ENCODE measurements at places on chromosomes 16 and 17.

DNA sequence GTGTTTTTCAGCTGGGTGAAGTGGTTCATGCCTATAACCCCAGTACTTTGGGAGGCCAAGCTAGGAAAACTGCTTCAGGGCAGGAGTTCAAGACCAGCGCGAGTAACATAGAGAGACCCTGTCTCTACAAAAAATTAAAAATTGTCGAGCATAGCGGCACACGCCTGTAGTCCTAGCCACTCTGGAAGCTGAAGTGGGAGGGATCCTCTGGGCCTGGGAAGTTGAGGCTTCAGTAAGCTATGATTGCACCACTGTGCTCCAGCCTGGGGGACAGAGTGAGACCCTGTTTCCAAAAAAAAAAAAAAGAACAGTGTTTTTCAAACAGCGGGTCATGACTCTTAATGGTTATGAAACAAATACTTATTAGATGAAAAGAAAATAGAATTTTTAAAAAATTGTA, 2.3 kb upstream of the CYTH1 start:
- no peaks in the 10 kb centered on the region for H3K36me3 ChIP-seq
- H3K4me1 ChIP-seq, result peaks cover 14% of the 10 kb centered on the region
- no peak overlapping the region for H3K27ac ChIP-seq
- H3K4me3 ChIP-seq, result no peak overlapping the region

GRCh38 chr17:35432176-35433074, at the start of gene SLFN12:
Gene SLFN12 (minus strand): TSS chr17:35432500. CDS start chr17:35423028, 9,472 bp downstream.
- H3K36me3 ChIP-seq, result no peaks in the 10 kb centered on the region
- no peak within 1 kb of the TSS for H3K4me3 ChIP-seq

GRCh38 chr17:76407509-76407908, 23.1 kb downstream of the SPHK1 start:
- H3K4me3 ChIP-seq, result no peak overlapping the region
- no peaks in the 10 kb centered on the region for H3K4me1 ChIP-seq
- H3K27me3 ChIP-seq, result no peaks in the 10 kb centered on the region
- DNase-seq, result no peak
- H3K36me3 ChIP-seq, result peaks cover 24% of the 10 kb centered on the region
- H3K27ac ChIP-seq, result no peak overlapping the region

DNA sequence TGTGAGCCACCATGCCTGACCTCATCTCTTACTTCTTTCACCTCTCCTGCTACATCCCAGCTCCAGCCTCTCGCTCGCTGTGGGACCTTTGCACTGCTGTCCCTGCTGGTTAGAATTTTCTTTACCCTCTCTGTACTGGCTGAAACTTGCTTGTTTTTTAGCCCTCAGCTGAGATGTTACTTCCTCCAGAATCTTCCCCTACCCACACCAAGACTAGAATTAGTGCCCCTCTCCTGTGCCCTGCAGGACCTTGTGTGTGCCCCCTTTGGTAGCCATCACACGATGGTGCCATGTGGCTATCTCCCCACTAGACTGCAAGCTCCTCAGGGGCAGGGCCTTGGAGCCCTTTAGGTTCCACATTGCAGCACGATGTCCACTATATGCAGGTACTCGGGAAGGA, 84.1 kb downstream of the AIPL1 start:
- H3K4me1 ChIP-seq, result no peaks in the 10 kb centered on the region
- no peak overlapping the region for H3K27ac ChIP-seq
- no peak overlapping the region for H3K4me3 ChIP-seq
- no peaks in the 10 kb centered on the region for H3K36me3 ChIP-seq
- H3K27me3 ChIP-seq, result no peaks in the 10 kb centered on the region

DNA sequence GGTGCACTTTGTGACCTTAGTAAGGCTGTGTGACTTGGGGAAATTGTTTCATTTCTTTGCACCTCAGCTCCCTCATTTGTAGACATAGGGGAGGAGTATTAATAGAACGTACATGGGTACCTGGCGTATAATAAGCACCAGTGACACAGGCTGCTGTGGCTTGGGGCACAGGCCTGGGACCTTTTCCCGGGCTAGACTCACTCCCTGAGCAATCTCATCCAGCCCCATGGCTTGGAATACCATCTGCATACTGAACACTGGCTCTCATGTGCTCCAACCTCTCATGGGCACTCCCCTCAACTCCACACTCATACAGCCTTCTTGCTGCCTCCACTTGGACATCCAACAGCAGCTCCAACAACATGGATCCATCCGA, 41.0 kb upstream of the MRPS23 start:
- no peaks in the 10 kb centered on the region for H3K36me3 ChIP-seq
- no peaks in the 10 kb centered on the region for H3K27me3 ChIP-seq
- H3K4me3 ChIP-seq, result no peak overlapping the region
- no peak for DNase-seq

DNA sequence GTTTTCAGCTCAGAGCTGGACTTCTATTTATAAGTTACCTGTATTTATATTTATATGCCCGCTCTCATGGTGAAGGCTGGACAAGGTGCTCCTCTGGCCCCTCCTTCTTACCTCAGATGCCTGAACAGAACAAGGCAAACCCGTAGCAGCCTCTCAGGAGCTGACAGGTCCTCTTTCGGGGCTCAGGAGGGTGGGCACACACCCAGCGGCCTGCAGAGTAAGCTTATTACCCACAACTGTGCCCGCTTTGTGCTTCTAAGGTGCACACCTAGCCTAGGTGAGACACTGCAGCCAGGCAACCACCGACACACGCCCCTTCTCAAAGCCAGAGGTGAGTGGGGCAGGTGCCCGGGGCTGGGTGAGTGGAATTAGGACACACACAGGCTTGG, 5.3 kb downstream of the NKIRAS2 start:
- DNase-seq, result no peak
- H3K4me1 ChIP-seq, result peaks cover 16% of the 10 kb centered on the region
- no peak overlapping the region for H3K27ac ChIP-seq
- H3K4me3 ChIP-seq, result no peak overlapping the region
- H3K36me3 ChIP-seq, result no peaks in the 10 kb centered on the region

DNA sequence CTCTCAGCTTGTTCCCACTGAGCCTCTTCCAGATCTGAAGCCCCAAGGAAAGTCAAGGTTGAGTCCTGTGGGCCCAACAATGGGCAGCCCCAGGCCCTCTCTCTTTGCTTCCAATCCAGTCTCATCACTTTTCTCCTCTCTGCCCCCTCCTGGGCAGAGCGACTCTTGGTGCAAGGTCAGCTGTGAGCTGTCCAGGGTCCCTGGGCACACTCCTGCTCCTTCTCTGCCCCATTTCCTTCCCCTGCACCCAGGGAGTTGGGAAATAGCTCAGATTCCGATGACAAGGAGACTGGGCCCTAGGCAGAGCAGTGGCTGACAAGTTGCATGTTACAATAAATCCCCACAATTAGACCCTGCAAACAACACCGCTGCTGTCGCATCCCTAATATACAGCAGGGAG, 16.1 kb upstream of the CRHR1 start:
- H3K27me3 ChIP-seq, result peaks cover 92% of the 10 kb centered on the region
- peak; percentile 16 for DNase-seq
- no peak overlapping the region for H3K4me3 ChIP-seq
- no peaks in the 10 kb centered on the region for H3K4me1 ChIP-seq
- H3K27ac ChIP-seq, result no peak overlapping the region
- H3K36me3 ChIP-seq, result no peaks in the 10 kb centered on the region

DNA sequence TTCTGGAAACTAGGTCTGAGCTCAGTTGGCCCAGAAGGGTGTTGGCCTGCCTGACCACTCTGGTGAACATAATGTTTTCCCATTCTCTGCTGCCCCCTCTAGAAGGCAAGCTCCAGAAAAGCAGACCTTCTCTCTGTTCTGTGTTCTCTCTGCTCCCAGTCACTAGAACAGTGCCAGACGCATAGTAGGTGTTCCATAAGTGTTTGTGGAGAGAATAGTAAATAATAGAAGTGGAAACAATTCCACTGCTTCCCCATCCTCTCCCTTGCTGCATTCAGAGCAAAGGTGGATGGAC, 32.2 kb upstream of the ETV4 start:
- H3K27ac ChIP-seq, result peak overlapping the region; percentile 57
- no peak overlapping the region for H3K4me3 ChIP-seq
- no peaks in the 10 kb centered on the region for H3K36me3 ChIP-seq
- H3K27me3 ChIP-seq, result no peaks in the 10 kb centered on the region

DNA sequence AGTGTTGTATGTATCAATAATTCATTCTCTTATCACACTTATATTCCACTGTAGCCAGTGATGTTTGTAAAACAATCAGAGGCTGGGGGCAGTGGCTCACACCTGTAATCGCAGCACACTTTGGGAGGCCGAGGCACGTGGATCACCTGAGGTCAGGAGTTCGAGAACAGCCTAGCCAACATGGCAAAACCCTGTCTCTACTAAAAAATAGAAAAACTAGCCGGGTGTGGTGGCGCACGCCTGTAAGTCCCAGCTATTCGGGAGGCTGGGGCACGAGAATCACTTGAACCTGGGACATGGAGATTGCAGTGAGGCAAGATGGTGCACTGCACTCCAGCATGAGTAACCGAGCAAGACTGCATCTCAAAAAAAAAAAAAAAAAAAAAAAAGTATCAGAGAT, 217.0 kb downstream of the CPPED1 start:
- DNase-seq, result no peak
- H3K36me3 ChIP-seq, result no peaks in the 10 kb centered on the region

DNA sequence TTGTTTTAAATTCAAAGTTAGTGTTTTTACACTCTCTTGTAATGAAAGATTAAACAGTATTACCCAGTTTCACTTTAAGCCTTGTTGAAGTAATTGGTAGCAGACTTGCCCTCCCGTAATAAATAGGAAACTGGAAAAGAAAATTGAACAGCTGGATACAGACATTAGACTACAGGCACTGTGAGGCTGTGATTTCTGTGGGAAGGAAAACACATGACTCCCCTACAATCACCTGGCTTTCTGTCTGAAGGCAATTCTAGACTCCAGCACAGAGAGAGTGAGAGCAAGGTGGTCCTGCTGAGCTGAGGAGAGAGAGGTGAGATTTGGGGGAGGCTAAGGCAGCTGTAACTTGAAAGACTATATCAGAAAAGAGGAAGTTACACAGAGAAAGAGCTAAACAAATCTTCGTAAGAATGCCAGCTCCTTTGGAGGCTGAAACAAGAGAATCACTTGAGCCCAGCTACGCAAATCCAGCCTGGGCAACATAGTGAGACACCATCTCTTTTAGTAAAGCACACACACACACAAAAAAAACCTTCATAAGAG, 57.8 kb upstream of the CDYL2 start:
- no peaks in the 10 kb centered on the region for H3K36me3 ChIP-seq
- H3K27ac ChIP-seq, result no peak overlapping the region
- no peak for DNase-seq
- H3K4me3 ChIP-seq, result no peak overlapping the region
- H3K4me1 ChIP-seq, result no peaks in the 10 kb centered on the region

GRCh38 chr17:81419319-81419885, 24.1 kb downstream of the BAHCC1 start:
- H3K4me3 ChIP-seq, result peak overlapping the region; percentile 46
- no peaks in the 10 kb centered on the region for H3K27me3 ChIP-seq
- H3K27ac ChIP-seq, result peak overlapping the region; percentile 87
- H3K36me3 ChIP-seq, result no peaks in the 10 kb centered on the region
- peak; percentile 90 for DNase-seq

DNA sequence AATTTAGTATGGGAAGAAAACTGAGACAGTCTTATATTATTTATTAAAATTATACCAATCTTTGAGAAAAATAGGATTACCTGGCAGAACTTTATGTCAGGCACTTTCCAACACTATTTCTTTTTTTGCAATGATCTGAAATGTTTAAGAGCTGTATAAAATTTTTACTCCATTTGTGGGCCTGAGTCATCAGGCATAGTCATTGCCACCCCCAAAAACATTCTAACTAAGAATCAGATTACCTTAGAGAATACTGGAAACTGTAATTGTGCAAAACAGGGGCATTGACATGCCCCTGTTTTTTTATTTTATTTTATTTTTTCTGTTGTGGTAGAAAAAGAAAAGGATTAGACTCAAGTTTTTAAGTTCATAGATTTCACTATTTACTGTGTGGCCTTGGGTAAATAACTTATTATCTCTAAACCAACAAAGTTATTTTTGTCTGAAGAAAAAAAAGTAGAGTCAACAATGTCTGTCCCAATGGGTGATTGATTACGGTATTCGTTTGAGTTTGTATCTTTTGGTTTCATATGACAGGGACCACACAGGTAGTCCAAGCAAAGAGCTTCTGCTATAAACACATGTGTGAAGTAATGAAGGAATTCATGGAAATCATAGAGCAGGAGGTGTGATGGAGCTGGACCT, 24.6 kb downstream of the VAT1L start:
- no peaks in the 10 kb centered on the region for H3K4me1 ChIP-seq
- DNase-seq, result no peak
- no peaks in the 10 kb centered on the region for H3K27me3 ChIP-seq
- no peak overlapping the region for H3K4me3 ChIP-seq
- no peak overlapping the region for H3K27ac ChIP-seq
- no peaks in the 10 kb centered on the region for H3K36me3 ChIP-seq

DNA sequence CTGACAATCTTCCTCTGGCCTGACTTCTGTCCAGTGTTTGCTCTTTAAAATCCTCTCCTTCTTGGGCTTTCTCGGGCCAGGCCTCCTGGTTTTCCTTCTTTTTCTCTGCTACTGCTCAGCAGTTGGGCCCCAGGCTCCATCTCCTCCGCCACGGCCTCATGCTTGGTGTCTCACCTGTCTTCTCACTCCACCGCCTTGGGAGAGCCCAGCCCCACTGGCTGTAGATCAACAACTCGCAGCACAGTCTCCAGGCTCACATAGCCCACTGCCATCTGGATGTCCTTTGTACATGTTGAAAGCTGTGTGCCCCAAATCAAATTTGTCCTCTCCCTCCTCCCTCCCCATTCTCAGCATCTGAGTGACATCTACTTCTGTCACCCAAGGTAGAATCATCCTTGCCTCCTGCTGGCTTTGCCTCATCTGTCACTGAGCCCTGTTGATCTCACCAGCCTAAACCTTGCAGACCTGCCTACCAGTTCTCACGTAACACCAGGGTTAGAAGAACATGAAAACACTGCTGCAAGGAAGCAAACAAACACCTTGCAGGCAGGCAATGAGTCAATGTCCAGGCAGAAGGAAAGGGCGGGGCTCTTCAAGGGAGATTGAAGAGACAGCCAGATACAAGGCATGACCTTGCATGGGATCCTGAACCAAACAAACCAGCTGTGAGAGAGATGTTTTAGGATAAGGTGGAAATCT, 103.2 kb upstream of the SMURF2 start:
- H3K4me1 ChIP-seq, result peaks cover 10% of the 10 kb centered on the region
- H3K36me3 ChIP-seq, result peaks cover 23% of the 10 kb centered on the region
- H3K27ac ChIP-seq, result no peak overlapping the region
- no peak overlapping the region for H3K4me3 ChIP-seq
- peak; percentile 71 for DNase-seq

DNA sequence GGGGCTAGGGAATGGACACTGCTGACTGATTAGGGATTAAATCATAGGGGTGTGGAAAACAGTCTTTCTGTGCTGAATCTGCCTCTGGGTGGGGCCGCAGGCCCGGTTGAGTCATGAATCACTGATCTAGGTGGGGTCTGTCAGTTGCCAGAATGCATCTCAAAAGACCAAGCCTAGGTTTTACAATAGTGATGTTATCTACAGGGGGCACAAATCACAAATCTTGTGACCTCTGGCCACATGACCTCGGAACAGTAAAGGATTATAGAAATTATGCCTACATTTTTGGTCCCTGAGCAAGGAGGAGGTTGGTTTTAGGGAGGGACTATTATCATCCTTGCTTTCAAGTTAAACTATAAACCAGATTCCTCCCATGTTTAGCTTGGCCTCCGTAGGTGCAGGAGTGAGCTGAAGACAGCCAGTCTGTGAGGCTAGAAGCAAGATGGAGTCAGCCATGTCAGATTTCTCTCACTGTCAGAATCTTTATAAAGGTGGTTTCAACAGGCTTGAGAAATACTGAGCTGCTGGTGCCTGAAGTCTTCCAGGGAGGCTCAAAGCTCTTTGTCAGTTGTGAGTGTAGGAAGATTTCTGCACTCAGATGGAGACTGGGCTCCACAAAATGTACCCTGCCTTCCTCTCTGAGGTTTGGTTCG, 12.9 kb downstream of the GNGT2 start:
- H3K27me3 ChIP-seq, result no peaks in the 10 kb centered on the region
- no peaks in the 10 kb centered on the region for H3K36me3 ChIP-seq
- H3K27ac ChIP-seq, result no peak overlapping the region
- H3K4me3 ChIP-seq, result no peak overlapping the region
- H3K4me1 ChIP-seq, result peaks cover 11% of the 10 kb centered on the region

All from PC-3 (cell line).